ENCODE measurements at places on chromosomes 5 and 9.

DNA sequence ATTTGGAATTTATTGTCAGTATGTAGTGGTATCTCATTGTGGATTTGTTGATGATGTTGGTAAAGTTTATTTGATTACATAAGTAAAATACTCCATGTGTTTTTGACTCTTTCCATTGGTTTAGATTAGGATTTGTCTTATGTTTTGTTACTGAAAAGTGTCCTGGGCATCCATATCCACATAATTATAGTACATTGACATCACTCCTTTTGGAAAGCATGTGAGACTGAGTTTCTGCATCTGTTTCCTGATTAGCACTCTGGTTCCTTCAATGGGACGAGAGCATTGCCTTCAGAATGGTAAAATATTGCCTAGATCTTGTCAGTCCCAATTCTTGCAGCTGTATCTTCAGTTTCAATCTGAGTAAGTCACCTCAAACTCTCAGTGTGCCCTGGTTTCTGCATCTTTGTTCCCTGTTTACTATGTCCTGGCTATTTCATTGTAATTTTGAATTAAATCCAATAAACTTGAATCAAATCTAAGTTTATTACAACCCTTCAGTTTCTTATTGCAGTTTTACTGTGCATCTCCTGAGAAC, 128.1 kb downstream of the FBXO38 start:
- DNase-seq: no peak

DNA sequence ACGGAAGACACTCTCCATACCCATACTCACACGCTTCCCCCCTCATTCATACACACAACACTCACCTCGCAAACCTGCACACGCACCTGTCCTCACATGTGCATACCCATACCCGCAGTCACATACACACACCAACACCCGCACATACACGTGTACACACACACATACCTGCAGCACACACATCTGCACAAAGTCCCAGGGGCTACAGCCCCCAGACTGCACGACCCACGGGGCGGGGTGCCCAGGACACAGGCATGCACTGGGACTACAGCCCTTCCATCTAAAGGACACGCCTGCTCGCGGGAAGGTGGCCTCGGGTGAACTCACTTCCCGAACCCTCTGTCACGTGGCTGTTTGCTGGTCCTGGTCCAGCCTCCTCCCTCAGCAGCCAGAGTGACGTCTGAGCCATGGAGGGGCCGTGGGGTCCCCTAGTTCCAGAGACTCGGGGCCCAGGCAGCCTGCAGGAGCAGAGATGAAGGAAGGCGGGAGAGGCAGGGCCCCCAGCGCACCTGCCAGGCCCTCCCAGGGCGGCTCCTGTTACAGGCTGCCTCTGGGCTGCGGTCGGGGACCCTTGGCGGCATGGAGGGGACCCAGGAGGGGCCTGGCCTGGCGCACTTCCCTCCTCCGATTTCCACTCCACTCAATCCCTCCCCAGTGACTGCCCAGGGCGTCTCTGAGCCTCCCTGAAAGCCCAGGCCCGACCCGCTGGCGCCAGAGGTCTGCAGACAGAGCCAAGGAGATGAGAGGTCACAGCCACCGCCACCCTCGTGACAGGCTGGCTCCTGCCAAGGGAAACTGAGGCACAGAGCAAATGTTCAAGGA, 8.1 kb downstream of the SLC12A7 start:
- no peak for DNase-seq

DNA sequence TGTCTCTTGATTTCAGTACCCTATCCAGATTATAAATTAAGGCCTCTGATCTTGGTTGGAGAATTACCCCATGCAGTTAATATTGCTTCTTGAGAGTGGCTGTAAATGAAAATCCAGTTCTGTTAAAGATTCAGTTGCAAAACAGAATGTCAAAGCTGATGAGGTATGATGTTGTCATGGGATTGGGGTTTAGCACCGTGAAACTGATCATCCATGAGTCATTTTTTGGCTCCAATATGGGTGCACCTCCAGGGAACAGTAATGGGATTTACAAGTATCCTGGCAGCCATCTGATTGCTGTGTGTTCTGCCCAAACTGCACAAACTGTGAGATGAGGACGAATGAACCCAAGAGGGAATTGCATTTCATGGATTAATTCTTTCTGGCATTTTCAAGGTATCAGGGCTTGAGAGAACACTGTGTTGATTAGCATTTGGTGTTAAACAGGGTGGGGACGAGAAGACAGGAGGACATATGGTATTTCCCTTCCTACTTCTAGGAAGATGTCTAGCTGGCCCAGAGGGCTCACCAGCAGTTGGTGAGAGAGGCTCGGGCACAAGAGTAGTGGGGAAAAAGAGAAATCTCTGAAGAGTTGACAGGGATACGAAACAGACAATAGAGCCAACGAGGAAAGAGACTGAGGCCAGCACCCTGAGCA, 214.7 kb downstream of the GAS1 start:
- DNase-seq: no peak

DNA sequence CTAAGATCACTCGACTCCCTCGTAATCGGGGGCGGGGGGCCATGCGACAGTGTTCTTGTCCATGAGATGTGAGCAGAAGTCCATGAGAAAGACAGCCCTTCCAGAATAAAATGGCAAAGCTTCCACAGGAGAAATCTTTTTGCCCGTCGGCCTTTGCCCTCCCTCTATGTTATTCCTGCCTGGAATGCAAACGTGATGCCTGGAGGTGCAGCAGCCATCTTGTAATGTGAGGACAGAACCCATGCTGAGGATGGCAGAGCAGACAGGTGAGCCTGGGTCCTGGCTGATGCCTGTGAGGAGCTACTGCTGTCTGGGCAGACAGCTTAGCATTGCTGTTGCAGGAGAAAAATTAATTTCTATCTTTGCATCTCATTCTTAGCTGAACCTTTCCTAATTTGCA, 17.2 kb downstream of the MED10 start:
- DNase-seq: no peak

DNA sequence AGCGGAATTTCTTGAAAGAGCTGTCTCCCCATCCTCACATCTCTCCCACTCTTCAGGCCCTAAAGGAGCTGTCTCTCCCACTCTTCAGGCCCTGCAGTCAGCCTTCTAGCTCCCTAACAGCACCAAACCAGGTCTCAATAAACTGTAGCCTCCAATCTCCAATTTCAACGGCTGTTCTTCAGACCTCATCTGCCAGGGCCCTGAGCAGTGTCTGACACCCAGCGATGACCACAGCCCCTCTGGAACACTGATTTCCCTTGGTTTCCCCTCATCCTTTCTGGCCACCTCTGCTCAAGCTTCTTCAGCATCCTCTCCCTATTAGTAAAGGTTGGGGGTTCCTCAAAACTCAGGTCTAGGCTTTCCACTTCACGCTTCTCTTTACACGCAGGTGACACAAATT, 1.6 kb upstream of the P4HA2 start:
- DNase-seq: no peak

- DNase-seq: no peak
Measured at GRCh38 chr5:16471387-16471786, 5.8 kb upstream of the ZNF622 start.

GRCh38 chr5:1392261-1392660, 47.4 kb upstream of the CLPTM1L start:
- DNase-seq: no peak

Data from RCC 7860 (cell line).